H1 (cell line): ENCODE measurements at places on chromosomes 3 and 15.
A peak's percentile ranks its signal among the peaks of the same experiment; 100 is the strongest.

- peak; percentile 70 for DNase-seq
These were observed 77.1 kb downstream of the WDR76 start for GRCh38 chr15:43903864-43904290.

DNA sequence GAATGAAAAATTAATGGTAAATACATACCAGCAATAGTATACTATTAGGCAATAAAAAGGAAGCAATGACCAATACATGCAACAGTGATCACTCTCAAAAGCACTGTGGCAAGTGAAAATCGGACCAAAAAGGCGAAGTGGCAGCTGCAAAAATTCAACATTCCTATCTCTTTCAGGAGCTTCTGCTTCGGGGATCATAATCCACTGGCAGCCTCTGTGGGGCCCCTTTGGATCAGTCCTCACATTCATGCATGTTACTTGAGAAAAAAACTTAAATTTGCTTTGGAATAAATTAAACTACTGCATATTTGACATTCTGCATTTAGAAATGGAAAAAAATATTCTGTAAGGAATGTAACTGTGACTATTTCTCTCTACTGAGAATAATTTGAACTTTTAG lies 425.6 kb downstream of the NR2F2 start:
- no peak for DNase-seq

DNA sequence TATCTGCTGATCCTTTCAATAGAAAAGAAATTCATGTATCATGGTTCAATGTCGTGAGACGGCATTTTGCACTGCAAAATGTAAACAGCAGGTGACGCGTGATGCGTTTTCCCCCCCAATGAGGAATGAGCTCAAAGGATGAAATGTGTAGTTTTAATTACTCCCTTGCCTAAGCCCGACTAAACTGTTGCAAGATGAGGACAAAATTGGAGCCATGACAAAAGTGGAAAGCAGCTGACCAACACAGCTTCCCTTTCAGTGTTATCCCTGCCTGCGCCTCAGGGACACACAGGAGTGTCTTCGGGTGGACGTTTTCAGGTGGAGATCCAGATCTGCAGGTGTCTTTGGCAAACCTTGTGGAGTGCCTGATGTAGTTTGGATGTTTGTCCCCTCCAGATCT lies 92.0 kb downstream of the GABRG3 start:
- no peak for DNase-seq

DNA sequence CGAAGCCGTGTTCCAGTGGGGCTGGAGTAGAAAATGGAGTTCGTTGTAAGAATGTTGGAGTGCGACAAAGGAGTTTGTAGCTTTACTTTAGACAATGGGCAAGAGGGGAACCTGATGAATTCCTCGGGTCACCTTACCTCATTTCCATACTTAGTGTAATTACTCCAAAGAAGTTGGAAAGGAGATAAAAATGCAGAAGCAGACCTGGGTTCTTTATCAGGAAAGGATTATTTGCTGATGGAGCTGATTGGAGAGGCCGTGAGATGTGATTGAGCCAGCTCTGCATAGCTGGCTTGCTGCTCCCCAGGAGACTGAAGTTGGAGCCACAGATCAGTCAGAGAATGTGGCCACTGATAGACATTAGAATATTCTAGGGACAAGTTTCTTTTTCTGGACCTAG lies 33.4 kb upstream of the TBL1XR1 start:
- no peak for DNase-seq

DNA sequence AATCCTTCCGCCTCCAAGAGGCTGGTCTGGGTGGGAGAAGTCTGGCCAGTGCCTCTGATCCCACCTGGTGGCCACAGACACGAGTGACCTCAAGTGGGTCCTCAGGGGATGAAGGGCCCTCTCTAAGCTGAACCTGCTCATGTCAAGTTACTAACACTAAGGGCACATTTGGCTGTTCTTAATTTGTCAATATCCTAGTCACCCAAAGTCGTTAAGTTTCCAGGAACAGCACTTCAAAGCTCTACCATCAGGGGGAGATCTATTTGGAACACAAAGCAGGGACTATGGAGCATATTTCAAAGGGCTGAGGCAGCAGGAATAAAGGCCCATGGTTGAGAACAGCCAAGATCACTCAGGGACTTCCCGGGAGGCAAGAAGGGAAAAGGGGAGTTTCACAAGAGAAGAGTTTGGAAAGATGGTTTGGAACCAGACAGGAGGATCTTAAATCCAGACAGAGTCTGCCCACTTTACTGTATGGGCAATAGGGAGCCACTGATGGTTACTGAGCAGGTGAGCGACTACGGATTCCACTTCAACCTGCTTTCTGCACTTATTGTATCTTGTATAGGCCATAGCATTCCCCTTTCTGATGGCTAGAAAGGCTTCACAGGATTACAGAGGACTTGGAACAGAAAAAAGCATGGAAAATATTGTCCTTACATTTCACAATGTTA lies 13.7 kb downstream of the OXTR start:
- DNase-seq: no peak

GRCh38 chr15:48798319-48798718 lies 12.6 kb downstream of the CEP152 start:
- no peak for DNase-seq

DNA sequence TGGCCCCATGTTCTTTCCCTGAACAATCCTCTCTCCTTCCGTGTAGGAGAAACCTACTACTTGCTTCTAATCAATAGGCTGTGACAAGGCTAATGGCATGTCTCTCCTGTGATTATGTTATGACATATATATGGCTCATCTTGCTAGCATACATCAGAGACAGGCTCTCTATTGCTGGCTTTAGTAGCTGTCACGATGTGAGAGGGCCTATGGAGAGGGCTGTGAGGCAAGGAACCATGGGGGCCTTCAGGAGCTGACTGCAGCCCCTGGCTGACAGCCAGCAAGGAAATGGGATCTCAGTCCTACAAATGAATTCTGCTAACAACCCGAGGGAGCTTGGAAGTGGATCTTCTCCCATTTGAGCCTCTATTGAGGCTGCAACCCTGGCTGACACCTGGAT lies 96.3 kb downstream of the EOMES start:
- DNase-seq: no peak

- no peak for DNase-seq
These were observed 4.8 kb downstream of the SRGAP3 start for GRCh38 chr3:9244495-9245183.
